ENCODE measurements at places on chromosomes 7 and 10.
A peak's percentile ranks its signal among the peaks of the same experiment; 100 is the strongest.

- DNase-seq = no peak
Measured at GRCh38 chr7:38020121-38020785, 99.8 kb downstream of the EPDR1 start.

GRCh38 chr10:30639946-30640786, 10.6 kb upstream of the LYZL2 start:
- peak; percentile 49 for DNase-seq

GRCh38 chr10:86210416-86210815, 156.2 kb downstream of the GRID1 start:
- no peak for DNase-seq

DNA sequence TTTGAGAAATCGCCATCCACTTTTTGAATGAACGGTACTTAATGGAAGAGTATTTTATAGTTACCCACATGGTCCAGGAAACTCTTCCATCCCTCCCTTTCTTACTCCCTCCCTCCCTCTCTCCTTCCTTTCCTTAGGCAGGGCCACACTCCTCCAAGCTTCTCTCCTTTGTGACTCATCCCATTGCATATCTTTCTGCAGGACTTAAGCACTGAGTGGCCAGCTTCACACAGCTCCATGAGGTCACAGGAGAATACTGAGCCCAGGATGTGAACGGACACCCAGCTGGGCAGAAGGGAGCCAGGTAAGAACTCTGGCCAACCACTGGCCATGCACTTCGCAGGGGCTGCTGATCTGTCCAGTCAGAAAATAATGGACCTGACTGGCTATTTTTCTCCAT, 189.7 kb upstream of the ADCY1 start:
- DNase-seq = no peak

- no peak for DNase-seq
Measured at GRCh38 chr10:3886191-3886590, 101.2 kb upstream of the KLF6 start.

DNA sequence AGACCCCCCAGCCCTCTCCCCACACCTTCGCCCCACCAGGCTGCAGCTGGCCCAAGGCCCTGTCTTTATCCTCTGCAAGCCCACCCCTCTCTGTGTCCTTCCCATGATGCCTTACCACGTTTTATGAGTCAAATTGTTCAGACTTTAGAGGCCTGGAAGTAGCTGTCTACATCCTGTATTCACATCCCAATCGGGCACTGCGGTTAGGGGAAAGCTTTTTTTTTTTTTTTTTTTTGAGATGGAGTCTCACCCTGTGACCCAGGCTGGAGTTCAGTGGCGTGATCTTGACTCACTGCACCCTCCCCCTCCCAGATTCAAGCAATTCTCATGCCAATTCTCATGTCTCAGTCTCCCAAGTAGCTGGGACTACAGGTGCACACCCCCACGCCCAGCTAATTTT, 121.5 kb upstream of the SH2B2 start:
- DNase-seq = no peak

GRCh38 chr7:38905056-38905759, 3.8 kb downstream of the VPS41 start:
- no peak for DNase-seq

DNA sequence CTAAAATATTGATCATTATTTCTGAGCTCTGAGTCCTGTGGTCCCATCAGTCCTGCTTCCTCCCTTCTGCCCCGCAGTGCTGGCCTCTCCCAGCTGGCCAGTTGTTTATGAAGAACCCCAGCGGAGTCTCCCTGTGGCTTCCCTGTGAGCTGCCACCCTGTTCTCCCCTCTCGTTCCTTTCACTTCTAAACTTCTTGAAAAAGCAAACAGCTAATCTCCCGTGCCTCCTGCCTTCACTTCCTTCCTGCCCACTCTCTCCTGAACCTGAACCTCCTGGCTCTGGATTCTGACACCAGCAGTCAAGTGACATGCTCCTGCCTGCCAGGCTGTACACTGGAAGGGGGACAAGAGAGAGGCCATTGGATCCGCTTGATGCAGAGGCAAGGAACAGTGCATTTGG, 63.7 kb upstream of the ZPBP start:
- no peak for DNase-seq

GRCh38 chr7:156932006-156932405, 17.5 kb upstream of the NOM1 start:
- DNase-seq = no peak

- DNase-seq = no peak
Measured at GRCh38 chr7:43302211-43302711, 189.8 kb downstream of the HECW1 start.

GRCh38 chr10:108629834-108630233, 1293.5 kb downstream of the XPNPEP1 start:
- no peak for DNase-seq

DNA sequence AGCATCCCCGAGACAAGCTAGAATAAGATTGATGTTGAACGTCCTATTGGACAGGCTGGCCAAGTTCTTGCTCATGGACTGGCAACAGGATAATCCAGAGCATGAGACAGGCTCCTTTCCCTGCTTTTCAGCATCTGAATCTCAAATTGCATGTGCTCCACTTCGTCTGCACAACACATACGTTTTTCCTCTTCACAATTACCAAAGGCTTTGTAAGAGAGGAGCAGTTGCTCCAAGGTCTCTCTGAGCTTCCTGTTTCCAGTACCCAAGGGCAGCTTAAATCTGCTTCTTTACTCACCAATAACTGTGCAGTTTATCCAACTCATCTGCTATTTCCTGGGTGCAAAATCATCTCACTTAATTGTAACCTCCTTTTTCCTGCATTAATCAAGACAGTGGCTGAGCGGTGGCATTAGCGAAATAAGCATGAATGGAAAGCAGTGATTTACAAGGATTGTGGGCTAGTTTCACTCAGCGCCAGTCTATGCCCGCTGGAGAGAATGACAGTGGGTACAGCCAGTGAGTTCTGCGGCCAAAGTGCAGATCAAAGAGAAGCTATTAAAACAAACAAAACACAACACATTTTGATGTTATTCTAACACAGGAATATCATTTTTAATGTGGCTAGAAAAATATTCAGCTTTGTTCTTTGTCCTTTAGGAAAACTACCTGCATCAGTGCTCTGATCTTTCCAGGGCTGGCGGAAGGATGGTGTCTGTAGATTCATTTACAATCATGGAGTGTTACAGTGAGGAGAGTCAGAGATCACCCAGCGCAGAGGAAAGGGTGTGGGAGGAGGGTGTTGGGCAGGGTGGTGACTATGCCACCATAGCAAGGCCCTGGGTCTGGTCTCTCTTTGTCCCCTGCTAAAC, 79.8 kb downstream of the CHN2 start:
- no peak for DNase-seq

DNA sequence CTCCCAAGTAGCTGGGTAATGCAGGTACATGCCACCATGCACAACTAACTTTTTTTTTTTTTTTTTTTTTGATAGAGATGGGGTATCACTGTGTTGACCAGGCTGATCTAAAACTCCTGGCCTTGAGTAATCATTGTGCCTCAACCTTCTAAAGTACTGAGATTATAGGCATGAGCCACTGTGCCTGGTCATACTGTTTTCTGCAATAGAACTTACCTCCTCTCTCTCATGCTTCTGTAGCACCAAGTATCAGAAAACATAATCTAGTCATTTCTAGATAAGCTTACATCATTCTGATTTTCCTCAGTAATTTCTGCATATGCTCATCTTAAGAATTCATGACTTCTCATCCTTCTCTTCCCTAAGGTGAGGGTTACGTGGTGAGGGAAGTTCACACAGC, 210.0 kb downstream of the IMMP2L start:
- no peak for DNase-seq

DNA sequence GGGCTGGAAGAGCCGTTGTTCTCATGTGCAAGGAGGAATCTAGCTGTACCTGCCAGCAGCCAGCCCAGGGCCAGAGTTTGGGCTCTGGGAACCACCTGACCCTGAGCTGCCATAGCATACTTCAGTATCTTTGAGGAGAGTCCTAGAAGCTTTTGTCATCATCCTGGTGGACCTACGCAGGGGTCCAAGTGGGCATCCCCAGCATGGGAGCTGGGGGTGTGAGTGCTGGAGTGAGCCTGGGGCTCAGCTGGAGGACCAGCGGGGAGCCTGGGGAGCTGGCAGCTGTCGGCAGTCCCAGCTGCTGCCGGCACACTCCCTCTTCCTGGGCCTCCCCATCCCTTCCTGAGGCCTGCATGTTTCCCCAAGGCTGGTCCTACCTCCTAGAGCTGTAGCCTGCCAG, 32.5 kb downstream of the C10orf105 start:
- no peak for DNase-seq

- DNase-seq = no peak
Measured at GRCh38 chr7:111919631-111920179, 286.5 kb downstream of the DOCK4 start.

DNA sequence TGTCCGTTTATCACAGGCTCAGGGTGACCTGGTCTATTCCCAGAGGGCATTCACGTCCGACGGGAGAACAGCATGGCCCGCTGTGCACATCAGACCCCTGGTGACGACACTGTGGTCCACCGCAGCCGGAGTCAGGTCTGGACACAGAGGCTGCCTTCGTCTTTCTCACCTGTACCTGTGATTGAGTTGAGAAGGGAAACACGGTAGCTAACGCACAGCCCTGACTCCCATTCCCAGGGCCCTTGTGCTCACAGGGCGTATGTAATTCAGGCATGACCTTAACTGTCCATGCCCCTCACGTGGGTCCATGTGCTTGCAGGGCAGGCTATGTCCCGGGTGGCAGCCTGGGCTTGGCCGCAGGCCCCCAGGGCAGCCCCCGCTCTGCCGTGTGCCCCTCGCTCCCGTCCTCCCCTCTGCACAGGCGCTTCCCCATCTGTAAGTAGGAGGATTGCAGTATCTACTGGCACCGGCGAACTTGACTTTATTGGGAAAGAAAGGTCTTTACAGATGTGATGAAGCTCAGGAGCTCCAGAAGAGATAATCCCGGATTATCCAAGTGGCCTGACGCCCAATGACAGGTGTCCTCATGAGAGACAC, 221.3 kb upstream of the TCERG1L start:
- no peak for DNase-seq

DNA sequence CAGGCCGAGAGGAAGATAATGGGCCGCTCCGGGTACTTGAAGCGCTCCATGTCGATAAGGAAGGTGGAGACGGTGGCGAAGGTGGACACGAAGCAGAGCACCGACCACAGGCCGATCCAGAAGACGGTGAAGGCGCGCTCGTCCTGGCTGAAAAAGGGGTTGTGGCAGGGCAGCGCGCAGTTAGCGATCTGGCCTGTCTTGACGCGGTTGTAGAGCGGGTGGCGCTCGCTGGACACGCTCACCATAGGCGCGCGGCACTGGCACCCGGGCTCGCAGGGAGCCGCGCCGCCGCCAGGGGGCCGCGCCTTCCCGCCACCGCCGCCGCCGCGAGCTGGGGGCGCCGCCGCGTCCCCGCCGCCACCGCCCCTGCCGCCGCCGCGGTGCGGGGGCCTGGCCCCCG, 1.6 kb downstream of the FZD8 start:
- DNase-seq = no peak

DNA sequence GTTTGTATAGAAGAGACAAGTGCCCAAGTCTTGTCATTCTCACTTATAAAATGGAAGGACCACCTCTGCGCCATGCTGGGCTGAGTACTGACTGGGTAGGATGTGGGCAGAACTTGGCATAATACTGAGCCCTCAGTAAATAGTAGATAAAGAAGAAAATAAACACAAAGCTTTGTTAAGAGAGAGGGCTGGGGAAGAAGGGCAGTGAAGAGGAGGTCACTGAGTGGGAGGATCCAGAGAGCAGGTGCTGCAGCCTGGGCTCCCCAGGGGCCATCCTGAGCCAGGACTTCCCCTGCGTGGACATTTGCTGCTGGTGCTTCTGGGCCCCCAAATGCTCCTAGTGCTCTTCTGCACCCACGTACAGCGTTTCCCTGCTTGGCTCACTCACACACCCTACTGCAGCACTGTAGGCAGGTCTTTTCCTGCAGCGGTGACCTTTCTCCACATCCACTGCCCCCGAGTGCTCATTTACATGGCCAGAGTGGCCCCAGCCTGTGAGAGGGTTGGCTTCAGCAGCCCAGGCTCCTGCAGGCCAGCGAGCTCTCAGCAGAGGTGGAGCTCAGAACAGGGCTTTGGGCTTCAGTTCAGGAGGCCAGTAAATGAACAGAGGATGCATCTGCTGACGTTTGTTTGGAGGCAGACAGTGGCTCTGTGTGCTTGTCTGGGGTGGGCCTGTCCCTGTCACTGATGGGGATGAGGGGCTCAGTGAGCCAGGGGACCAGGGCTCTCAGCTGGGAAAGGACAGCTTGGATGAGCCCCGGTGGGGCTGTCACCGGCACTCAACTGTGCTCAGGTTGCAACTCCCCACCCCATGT, 164.6 kb downstream of the ADARB2 start:
- no peak for DNase-seq

DNA sequence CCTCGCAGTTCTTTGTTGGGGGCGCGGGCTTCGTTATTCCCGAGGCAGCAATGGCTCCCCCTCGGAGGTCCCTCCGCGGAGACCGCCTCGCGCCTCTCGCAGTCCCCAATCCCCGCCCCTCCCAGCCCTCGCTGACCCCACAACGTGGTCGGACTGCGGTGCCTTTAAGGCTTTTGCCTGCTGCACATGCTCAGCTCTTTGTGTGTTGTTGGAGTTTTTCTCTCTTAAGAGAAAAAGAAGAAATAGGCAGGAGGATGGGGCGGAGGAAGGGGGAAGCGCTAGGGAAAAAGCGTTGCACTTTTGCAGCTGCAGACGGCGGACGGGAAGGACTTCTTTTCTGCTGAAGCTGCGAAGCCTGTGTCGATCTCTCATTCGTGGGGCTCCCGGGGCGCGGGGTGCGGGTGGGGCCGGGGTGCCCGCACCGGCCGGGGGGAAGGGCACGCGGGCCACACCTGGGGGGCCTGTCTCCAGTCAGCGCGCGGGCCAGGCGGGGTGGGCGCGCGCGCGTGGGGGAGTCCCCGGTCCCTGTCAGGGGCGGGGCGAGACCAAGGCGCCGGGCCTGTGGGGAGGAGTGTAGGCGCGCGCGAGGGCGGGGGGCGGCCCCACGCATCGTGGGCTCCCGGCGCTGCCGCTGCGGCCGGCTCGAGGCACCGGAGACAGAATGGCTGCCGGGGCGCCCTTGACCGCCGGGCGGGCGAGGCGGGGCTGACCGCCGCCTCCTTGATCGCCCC, 445 bp upstream of the ATRNL1 start:
- no peak for DNase-seq

GRCh38 chr10:120005207-120006201, 113.0 kb downstream of the SEC23IP start:
- DNase-seq = no peak

DNA sequence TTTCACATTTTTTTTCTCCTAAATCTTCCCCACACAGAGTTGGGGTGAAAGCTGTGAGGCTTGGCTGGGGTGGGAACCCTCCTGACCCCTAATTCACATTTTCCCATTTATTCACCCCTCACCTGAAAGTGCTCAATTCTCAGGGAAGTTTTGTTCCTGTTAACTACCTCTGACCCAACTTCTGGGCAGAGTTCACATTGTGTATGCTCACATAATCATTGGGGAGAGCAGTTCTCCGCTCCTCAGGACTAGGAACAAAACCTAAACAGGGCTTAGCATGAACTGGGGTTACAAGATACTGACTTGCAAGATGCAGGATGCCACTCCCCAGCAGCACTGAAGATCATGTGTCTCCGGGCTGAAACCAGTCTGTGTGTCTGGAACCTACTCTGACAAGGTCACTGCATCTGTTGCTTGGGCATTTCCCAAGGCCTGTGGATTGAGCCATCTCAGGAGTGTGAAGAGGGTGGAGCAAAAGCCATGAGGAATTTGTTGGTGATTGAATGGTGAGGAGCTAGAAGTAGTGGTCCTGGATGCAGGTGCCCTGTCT, 258.1 kb upstream of the IGFBP3 start:
- DNase-seq = no peak

GRCh38 chr7:104979167-104979841, 34.7 kb upstream of the KMT2E start:
- no peak for DNase-seq
